Anterior cingulate cortex (tissue), 58 donors: ENCODE measurements at places on chromosomes 13 and 19.

DNA sequence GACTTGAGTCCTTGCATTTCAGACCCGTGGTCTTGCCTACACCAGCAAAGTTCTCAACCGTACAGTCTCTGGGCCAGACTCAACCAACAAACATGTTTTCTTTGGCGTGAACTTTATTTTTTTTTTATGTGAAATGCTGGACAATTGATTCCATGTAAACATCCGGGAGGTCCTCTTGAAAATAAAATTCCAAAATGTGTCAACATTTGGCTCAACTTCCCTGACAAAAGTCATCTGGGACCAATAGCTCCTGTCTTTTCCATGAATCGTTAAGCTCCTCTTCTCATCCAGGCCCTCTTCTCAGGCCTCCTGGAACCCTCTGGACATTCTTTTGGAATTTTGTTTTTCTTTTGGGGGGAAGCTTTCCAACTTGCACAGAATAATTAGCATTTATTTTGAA lies 2.7 kb downstream of the ALDH16A1 start:
- no peak for DNase-seq

DNA sequence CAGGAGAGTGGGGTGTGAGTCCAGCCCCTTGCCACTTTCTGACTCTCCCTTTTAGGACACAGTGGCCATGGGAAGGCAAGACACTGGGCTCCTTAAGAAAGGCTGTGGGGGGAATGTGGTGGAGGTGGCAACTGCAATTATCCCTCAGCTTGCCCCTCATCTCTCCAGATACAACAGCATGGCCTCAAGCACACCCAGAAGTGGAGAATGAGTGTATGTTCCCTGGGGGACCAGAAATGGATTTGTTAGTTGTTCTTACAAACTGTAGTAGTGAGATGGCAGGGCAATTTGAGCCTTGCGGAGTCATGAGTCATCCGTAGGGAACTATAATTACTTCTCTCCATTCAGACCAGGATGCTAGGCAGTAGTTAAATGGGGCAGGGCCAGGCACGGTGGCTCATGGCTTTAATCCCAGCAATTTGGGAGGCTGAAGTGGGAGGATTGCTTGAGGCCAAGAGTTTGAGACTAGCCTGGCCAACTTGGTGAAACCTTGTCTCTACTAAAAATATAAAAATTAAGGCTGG lies 25.6 kb upstream of the CXCL17 start:
- DNase-seq: no peak

DNA sequence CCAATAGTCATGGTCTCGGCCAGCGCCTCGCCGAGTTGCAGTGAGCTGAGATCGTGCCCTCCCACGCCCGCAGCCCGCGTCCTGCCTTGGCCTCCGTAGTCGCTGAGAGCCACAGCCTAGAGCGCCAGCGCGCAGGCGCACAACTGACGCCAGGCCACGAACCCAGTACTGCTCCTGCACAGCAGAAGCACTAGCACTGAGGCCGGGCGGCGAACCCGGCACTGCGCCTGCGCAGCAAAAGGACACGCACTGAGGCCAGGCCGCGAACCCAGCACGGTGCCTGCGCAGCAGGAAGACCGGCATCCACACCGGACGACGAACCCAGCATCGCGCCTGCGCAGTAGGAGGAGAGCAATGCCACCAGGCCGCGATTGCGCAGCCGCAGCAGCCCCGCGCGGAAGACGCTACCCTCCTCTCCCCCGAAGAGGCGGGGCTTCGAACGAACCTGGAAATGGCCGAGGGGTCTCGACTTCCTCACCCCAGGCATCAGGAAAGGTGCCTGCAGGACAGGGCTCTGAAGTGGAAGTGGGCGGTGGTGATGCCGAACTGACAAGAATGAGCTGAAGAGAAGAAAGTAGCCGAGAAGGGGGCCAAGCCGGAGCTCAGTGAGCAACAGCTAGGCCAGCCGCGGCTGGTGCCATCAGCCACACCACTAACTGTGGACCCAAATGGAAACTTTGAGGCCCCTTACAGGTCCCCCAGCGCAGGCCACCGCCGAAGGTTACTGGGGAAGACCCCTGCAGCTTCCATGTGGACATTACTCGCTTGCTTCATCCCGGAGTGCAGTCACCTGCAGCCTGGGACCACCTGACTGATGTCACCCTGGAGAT lies 7.5 kb downstream of the F10 start:
- DNase-seq: no peak

- DNase-seq: no peak
Measured at GRCh38 chr19:41377977-41378709, 1.8 kb downstream of the TMEM91 start.
